Mucosa of descending colon (tissue), 3 donors: ENCODE measurements at places on chromosomes 7 and 10. TPM values are rescaled to one million over a fixed set of nuclear protein-coding genes. Genes with fewer than 3 reads are reported as not detected.

The C1QL3 gene
- total RNA-seq, result 0.16 TPM

The IFIT1B gene
- not detected for total RNA-seq

DNA sequence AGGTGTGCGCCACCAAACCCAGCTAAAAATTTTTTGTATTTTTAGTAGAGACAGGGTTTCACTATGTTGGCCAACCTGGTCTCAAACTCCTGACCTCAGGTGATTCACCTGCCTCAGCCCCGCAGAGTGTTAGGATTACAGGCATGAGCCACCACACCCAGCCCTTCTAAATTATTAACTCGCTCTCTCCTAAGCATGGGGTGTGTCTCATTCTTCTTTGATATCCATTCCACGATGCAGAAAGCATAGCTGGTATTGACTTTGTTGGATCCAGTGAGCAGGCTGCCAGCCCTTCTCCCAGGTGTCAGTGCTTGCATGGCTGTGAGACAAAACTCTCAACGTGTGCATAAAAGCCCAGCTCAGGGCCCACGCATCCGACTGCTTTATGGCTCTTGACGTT, 254.1 kb upstream of the PFKP start:
- DNase-seq, result no peak

DNA sequence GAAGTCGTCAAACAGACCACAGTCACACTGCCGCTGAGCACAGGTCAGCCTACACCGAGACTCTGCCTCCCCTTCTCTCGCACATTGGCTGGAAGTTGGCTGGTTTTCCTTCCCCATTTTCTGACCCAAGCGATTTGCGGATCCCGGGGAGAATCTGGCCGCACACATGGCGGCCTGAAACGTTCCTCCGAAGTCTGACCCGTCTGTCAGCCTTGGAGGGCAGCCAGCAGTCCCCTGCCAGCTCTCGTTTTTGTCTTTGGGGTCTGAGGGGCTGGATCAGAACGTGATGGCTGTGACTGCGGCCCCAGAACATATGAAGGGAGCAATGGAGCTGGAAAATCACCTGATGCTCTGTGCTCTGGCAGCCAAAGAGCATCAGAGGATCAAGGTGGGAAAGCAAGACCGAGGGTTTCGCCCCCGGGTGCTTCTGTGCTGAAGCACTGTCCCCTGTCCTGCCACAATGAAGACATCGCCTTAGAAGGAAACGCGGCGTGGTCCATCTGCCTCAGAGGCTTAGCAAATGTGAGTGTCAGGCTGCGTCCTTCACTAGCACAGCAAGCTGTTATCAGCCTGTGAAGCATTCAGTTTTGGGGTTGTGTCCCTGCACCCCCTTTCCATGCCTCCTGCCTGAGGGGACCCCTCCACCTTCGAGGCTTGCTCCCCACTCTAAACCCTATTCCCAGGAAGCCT, 119.3 kb upstream of the SHH start:
- DNase-seq, result no peak

GRCh38 chr7:47690902-47691558, 109.1 kb upstream of the TNS3 start:
- no peak for DNase-seq
